HS-27A (cell line): ENCODE measurements at places on chromosomes 7 and 10.

DNA sequence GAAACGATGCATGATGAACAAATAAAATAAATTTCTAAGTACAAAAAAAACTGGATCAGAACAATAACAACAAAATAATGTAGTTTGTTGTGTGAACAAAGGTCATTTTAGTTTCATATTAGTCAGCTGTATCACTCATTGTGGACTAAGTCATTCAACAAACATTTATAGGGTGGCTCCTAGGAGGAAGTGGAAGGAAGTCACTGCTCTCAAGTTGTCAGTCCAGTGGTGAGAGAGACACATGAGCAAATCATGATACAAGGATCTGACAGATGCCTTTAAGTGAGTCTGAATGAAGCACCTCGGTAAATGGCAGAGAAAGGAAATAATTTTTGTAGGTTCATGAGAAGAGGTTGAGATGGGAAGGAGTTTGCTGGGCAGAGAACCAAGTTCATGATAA is 56.8 kb downstream of the EPDR1 start:
- no peak for DNase-seq

- DNase-seq: no peak
Observed at GRCh38 chr7:121366852-121367431, 29.2 kb downstream of the FAM3C start.

DNA sequence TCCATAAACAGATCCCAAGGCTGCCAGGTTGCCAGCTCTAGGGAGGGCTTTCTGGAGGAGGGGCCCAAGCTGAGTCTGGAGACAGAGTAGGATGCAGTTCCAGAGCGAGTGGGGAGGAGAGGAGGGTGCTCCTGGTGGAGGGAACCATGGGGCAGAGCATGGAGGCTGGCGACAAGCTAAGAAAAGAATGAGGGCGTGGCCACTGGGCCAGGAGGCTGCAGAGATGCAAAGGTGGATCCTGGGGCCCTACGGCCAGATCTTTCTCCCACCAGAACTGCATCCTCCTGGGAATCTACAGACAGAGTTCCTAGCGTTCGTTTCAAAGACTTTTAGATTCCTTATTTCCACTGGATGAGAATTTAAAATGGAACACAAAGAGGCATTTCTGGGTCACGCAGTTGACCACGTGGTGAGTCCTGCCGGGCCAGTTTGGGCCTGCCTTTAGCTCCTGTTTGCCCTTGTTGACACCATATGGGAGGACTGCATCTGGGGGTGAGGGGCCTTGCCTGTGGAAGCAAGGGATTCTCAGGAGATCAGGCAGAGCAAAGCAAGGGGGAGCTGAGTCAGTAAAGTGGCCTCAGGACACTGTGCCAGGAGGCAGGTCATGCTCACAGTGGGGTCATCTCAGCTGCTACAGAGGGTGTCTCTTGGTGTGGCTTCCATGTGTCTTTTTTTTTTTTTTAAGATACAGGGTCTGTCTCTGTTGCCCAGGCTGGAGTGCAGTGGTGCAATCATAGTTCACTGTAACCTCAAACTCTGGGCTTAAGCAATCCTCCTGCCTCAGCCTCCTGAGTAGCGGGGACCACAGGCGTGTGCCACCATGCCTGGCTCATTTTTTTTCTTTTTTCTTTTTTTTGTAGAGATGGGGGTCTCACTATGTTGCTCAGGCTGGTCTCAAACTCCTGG is 137.8 kb downstream of the SH3PXD2A start:
- DNase-seq: no peak

DNA sequence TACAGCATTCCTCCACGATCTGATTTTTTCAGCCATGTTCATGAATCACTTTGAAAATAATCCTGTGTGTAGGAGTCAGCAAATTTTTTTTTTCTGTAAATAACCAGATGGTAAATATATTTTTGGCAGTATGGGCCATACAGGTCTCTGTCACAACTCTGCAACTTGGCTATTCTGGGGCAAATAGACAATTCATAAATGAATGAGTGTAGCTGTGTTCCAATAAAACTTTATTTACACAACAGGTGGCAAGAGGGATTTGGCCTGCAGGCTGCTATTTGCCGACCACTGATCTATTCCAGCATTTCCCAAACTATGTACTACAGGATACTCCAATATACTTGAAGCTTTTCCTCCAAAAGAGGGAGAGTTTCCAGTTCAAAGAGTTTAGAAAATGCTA is 78.7 kb upstream of the SVIL start:
- DNase-seq: no peak

GRCh38 chr7:15561835-15562234 is at the start of gene AGMO:
AGMO (minus strand) TSS chr7:15562015.
- DNase-seq: no peak

DNA sequence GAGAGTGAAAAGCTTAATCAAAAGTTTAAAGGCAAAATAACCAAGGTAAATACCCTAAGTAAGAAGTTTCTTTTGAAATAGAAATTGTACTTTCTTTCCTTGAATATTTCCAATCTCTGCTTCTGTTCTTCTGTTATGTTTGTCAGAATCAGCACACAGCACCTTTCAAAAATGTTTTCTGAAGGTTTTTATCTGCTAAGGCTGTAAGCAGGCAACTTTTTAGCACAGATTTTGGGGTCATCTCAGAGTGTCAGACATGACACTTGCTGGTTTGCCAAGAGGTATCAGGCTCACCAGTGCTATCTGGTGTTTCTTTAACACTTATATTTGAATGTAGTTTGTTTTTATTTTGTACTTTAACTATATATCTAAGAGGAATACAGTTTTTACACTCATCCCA is 94.2 kb downstream of the CDK6 start:
- DNase-seq: no peak

GRCh38 chr10:5888843-5889623 is 660 bp downstream of the ANKRD16 start:
- DNase-seq: no peak

GRCh38 chr7:105473163-105473562 is 48.9 kb downstream of the PUS7 start:
- no peak for DNase-seq

- DNase-seq: no peak
Observed at GRCh38 chr7:105003275-105003674, 10.7 kb upstream of the KMT2E start.

DNA sequence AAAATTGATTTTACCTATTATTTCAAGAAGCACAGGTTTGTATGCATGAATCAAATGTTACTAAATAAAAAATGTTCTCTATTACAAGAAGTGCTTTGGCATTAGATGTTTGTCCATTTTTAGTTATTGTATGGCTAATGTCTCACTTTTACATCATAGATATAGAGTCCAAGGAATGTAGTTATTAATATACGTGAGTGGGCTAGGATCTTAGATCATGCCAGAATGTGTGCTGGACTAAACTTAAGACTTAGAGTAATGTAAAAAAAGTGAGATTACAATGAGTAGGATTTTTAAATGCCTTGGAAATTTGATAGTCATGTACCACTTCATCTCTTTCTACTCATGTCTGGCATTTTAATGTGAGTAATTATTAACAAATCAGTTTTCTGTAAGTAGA is 196.6 kb downstream of the ARL4A start:
- no peak for DNase-seq

DNA sequence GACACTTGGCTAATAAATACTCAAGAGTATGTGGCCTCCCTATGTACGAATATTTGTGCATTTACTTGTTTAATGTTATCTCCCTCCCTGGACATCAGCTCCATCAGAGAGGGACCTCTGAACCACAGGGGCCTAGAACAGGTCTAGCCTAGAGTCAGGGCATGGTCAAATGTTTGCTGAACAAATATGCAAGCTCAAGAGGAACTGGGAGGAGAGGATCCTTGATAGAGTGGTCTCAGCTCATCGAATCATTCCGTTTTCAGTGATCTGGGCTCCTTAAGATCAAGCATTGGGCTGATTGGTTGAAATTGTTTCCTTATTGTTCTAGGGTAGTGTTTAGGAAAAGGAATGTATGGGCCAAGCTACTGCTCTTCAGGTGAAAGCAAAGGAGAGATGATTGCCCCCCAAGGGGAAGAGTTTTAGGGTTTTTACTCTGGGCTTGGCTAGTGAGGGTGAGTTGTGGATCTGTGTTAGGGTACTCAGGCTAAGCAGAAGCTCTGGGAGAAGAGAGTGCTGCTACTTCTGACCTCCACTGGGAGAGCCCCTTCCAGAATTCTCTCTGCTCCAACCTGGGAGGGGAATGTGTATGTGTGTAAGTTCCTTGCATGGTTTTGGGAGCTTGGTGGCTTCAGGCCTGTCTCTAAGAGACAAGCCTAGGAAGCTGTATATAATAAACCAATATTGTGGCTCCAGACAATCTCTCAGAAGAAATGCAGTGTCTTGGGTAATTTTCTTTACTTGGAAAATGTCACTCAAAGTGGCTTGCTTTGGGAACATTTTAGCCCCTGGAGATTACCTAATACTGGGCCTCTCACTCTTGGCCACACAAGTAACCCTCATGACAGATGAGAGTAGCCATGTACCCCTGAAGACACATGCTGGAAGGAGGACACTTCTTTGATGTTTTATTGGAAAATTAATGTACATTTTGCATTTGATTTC is 110.0 kb downstream of the EMX2 start:
- no peak for DNase-seq

GRCh38 chr10:131160219-131160875 is 151.2 kb downstream of the TCERG1L start:
- DNase-seq: no peak
